ENCODE measurements at places on chromosomes 7 and 10. TPM values are rescaled to one million over a fixed set of nuclear protein-coding genes. Genes with fewer than 3 reads are reported as not detected.

Gene KCNH2
- total RNA-seq, result 94.1 TPM

DNA sequence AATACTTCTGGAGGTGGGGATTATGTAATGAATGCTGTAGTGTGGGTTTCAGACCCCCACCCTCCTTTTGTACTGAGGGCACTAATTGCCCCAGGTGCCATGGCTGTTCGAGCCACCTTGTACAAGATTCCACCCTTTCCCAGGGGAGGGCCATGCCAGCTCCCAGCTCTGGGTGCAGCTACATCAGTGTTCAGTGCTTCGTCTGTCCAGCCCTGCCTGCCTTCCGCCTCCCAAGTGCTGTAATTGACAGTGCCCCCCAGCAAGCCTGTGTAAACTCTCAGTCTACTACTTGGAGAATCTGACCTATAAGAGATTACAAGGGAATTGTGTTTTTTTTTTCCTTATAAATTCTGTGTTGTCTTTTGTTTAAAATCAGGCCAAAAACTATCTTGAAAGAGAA lies 33.0 kb downstream of the GTF2I start:
- no peak overlapping the region for H3K4me3 ChIP-seq
- no peak overlapping the region for H3K27ac ChIP-seq

DNA sequence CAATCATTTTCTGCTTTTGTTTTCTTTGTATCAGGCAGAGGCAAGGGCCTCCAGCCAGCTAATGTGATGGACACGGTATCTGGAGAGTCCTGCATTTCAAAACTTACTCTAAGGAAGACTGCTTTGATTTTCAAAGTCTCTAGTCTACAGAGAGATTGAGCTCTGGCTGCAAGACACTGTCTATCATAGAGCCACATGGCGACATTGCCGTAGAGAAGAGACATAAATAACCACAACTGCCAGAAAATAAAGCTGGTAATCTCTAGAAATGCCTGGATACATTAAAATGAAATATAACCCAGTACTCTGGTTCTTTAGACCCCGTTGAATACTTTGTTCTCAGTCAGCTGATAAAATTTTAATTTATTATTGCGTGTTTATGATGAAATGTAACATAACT lies 90.8 kb downstream of the OTUD1 start:
- H3K27me3 ChIP-seq, result peaks cover 8% of the 10 kb centered on the region
- no peaks in the 10 kb centered on the region for H3K36me3 ChIP-seq
- no peak for DNase-seq

- DNase-seq, result peak; percentile 45
- H3K27ac ChIP-seq, result peak overlapping the region; percentile 42
- no peak overlapping the region for H3K4me3 ChIP-seq
- no peaks in the 10 kb centered on the region for H3K27me3 ChIP-seq
Observed at GRCh38 chr10:17386616-17387075, 67.7 kb downstream of the ST8SIA6 start.
